Ureter (tissue), 1 donor: ENCODE measurements at places on chromosomes 6 and 20. TPM values are rescaled to one million over a fixed set of nuclear protein-coding genes. Genes with fewer than 3 reads are reported as not detected.

DNA sequence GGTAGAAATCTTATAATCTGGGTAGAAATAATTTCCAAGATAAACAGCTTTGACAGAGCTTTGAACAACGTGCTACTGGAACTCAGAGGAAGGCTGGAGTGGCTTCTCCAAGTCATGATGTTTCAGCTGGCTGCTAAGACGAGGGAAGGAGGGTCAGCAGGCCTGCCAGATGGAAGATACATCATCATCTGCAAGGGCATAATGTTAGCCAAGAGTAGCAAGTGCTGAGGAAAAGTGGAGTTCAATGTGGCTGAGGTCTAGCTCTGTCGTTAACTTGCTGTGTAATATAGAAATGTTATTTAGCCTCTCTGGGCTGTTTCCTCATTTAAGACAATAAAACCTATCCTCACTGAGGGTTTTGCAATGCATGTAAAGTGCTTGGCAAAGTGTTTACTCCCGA, 35.1 kb downstream of the RGS17 start:
- DNase-seq: no peak

DNA sequence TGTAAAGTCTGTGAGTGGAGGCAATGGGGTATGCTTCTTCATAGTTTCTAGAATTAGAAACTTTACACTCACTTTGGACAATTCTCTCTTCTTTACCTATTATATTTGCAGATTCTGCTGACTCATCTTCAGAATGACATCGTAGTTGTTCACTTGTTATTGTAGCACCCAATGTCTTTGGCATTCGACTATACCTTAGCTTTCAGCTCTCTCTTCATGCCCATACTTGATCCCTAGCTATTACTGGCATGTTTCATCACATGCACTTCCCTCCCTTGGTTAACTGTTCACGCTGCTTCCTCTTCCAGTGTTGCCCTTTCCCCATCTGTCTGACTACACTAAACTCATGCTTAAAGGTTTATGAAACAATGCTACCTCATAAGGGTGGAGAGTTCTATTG, 298.1 kb upstream of the TCF21 start:
- DNase-seq: no peak

DNA sequence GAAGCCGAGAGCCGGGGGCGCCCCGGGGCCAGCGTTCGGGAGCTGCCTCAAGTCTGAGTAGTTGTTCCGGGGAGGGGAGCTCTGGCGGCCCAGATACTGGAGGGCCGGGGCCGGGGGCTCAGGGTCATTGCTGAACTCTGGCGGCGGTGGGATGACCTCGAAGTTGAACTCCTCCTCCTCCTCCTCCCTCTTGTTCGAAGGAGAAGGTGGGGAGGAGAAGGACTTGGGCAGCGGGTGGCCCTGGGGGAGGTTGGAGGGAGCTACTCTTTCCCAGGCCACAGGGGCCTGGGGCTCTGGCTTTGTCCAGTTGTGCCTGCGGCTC, 37.7 kb downstream of the C6orf132 start:
- DNase-seq: no peak

- DNase-seq: no peak
Measured at GRCh38 chr6:68697394-68697793, 62.3 kb downstream of the ADGRB3 start.

DNA sequence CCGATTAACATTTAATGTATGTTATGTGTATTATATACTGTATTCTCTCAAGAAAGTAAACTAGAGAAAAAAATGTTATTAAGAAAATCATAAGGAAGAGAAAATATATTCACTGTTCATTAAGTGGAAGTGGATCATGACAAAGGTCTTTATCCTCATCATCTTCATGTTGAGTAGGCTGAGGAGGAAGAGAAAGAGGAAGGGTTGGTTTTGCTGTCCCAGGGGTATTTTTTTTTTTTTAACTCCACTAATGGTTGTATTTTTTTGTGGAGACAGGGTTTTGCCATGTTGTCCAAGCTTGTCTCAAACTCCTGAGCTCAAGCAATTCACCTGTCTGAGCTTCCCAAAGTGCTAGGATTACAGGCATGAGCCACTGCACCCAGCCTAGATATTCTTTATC, 11.0 kb downstream of the ECT2L start:
- DNase-seq: no peak

- no peak for DNase-seq
Measured at GRCh38 chr6:118705544-118706491, 54.4 kb upstream of the CEP85L start.

DNA sequence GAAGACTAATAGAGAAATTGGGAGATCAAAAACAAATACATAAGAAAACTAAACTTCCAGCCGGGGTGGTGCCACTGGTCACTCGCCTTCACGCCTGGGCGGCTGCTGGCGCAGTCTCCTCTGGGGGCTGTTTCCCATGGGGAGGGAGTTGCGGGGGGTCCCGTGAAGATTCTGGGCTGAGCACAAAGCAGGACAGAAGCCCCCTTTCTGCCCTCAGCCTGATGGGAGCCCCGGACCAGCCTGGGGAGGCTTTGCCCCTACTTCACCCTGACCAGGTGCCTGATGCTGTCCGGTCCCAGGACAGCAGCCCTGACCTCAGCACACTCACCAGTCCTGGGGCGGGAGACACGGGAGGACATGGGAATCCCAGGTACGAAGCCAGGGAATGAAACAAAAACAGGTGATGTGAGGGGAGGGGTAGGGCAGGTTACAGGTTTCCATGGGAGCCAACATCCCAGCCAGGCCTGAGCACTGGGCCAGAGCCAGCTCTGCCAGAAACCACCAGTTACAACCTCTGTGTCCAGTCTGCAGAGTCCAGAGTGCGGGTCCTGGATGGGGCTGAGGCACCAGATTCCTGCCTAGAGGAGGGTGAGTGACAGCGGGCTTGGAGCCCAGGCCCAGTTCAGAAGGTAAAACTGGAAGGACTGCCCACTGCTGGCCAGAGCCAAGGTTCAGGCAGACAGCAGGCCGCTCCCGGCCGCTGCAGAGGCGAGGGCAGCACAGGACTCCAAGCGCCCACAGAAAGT, 326.4 kb downstream of the TAF4 start:
- no peak for DNase-seq

- DNase-seq: no peak
Measured at GRCh38 chr20:48294196-48294595, 508.9 kb upstream of the SULF2 start.

DNA sequence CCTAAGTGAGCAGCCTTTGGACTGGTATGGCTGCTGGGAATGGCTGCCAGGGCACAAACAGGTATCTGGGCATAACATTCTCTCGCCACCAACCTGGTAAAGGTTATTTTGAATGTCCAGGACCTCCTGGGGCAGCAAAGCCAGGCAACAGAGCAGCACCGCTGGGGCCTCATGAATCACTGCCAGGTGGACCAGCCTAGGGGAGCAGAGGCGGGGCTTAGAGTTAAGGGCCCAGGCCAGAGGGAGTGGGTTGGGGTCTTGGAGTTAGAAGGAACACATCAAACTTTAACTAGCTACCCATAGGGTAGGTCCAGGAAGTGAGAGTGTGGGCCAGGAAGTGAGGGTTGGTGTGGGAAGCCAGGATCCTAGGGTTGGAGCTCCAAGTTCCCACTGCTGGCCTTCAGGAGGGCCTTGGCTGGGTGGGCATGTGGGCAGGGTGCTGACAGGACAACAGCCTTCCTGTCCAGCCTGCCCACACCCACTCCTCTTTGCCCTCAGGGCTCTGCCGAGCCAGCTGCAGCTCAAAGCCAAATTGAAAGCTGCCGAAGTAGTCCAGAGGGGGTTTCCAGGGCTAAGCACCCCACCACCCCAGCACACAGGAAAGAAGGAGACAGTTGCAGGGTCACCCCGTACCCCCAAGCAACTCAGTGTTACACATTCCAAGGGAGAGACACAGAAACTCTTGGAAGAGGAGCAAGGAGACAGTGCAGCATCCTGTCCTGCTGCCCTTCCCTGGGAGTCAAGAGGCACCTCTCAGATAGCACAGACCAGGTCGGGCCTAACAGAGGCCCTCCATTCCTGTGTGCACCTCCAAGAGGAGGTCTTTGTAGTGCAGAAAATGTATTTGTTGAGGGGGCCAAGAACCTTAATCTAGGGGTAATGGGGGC, 2.6 kb downstream of the NFKBIE start:
- DNase-seq: no peak

- no peak for DNase-seq
Measured at GRCh38 chr6:55617272-55617671, 38.3 kb upstream of the HMGCLL1 start.

GRCh38 chr6:21753241-21754108, 159.9 kb downstream of the SOX4 start:
- no peak for DNase-seq

- no peak for DNase-seq
Measured at GRCh38 chr6:145161501-145161900, 573.8 kb downstream of the EPM2A start.

DNA sequence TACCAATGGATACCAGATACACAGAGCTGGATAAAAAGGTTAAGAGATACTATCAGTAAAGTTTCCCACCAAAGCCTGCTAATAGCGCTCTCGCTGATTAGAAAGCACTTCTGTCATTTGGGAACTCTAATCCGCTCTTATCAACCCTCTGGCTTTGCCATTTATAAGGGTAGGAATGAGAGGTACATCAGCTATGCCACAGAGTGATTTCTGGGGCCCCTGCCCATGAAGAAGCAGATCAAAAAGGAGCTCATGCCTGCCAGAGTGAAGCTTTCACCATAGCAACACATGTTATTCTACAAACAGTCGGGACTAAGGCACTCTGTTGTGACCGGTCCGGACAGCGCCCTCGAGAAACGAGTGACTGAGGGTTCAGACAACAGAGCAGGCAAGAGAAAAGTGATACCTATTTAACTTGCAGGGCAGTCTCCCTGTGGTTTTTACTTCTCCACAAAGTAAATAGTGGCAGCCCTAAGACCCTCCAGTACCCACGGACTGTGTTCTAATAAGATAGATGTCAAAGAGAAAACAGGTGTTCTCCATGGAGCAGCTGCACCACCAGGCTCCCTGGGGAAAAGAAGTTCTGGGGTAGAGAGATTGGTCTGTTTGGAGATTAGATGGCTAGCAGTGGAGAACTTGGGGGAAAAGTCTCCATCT, 5.6 kb downstream of the TRAM2 start:
- DNase-seq: no peak

DNA sequence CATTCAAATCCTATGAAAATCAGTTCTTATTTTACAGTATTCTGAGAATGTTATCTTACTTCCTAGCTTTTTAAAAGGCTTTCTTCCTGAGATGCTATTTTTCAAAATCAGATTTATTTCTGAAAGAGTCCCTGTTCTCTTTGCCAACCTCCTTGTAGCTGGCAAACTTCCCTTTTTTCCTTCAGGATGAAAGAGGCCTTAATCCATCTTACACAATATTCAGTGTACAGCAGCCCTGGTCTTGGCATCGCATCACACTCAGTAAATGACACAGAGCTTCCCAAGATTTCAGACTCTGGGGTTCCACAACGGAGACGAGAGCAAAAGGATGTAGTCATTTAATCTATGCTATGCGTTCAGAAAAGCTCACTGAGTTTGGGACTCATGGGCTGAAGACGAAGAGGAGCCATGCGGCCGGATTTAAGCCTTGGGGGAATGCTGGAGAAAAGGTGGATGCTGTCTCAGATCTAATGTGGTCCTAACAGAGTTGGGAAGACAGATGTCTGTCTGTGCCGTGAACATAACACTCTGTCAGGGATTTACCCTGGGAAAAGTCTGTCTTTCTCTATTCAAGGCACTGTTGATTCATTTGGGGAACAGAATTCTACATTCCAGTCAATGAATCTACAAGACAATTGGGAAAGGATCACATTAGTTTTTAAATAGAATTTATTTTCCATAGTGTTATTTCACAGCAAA, 616.4 kb upstream of the AGPAT4 start:
- DNase-seq: no peak

Gene NKAIN2
- 0.73 TPM for total RNA-seq

Gene DEFB124
- total RNA-seq: 3.3 TPM

Gene ADGRF1
- total RNA-seq: 70.0 TPM

Gene RIPK1
- total RNA-seq: 28.4 TPM

Gene OGFR
- 42.0 TPM for total RNA-seq

Gene HSPA12B
- total RNA-seq: 9.7 TPM

Gene IL17F
- not detected for total RNA-seq

Gene CRISP3
- total RNA-seq: 117 TPM

Gene SLC22A3
- 8.5 TPM for total RNA-seq

Gene KCNK5
- 9.8 TPM for total RNA-seq

Gene TULP1
- 0.83 TPM for total RNA-seq

Gene TMEM217
- total RNA-seq: 1.2 TPM

Gene MAP7
- 37.0 TPM for total RNA-seq

Gene KLHDC3
- 40.3 TPM for total RNA-seq
